ENCODE measurements at places on chromosomes 12 and 14.

DNA sequence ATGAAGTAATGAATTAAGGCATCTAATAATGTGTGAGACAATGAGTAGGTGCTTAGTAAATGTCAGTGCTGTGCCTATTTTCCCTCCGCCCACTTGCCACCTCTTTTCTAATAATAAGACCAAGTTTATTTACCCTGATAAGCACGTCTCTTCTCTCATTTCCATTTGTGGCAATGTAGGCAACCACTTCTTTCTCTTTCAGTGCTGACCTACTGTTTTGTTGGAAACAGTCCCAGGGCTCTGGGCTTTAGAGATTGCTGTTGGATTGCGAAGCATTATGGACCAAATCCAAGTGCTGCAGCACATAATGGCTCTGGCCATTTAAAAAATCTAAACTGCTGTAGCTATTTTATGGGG, 141.3 kb upstream of the PLEKHG7 start:
- peak; percentile 59 for DNase-seq

DNA sequence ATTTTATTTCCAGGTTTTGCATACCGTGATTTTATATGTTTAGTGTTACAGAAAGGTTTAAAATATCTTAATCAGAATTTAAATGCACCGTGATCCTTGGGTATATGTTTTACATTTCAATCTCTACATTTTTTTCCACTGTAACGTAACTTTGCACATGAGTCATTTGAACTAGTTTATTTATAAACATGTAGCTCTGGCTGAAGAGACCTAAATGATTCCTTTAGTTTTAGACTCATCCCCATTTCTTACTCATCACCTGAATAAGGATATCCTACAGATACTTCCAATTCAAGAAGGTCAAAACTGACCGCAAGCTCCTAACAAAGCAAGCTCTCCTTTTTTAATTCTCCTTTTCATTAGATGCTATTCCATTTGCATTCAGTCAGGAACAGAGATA, 42.7 kb upstream of the SLC6A15 start:
- no peak for DNase-seq

DNA sequence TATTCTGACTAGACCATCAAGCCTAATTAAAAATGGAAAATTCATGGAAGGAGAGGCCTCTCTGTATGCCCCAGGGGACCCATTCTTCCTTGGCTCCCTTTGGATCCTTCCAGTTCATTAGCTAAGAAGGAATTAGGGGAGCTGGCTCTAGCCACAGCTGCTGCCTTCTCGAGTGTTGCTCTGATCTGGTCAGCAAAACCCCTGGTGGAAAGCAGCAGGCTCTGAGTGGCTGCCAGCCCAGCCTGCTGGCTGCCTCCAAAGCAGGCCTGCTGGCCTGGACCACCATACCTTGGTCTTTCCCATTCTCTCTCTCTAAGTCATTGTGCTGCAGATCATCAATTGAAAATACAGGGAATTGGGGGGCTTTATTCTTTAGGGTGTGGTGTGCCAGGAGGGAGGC, 29.0 kb upstream of the AKAP6 start:
- no peak for DNase-seq

DNA sequence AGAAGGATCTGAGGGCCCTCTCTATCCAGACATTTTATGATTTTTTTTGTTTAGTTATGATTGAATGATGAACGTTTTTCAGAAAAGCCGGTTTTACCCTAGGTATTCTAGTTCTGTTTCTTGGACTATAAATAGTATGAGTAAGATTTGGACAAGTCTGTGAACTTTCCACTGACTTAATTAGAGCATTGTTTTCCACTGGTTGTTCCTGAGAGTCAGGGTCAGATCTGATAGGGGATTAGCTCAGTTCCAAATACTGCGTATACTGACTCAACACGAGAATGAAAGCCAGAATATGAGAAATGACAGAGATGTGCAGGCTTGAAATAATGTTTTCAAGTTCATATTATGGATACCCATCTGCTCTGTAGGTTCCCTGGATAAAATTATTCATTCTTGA, 361.6 kb downstream of the AEBP2 start:
- no peak for DNase-seq

- no peak for DNase-seq
Observed at GRCh38 chr12:52658196-52658595, 6.2 kb upstream of the KRT2 start.

- no peak for DNase-seq
Observed at GRCh38 chr12:2335916-2336315, 283.1 kb downstream of the CACNA1C start.

GRCh38 chr12:39990122-39991101, 115.5 kb downstream of the SLC2A13 start:
- peak; percentile 30 for DNase-seq

- DNase-seq: no peak
Observed at GRCh38 chr12:65199604-65200003, 30.2 kb downstream of the LEMD3 start.

DNA sequence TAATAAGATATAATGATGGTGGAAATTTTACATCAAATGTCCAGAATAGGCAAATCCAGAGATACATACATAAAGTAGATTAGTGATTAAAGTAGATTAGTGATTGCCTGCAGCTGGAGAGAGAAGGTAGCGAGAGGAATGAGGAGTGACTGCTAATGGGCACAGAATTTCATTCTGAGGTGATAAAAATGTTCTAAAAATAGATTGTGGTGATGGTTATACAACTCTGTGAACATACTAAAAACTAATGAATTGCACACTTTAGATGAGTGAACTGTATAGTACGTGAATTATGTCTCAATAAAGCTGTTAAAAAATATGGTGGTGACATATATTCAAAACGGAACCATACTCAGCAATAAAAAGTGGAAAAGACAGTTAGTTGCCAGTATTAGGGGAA, 41.7 kb downstream of the PPP2R5E start:
- DNase-seq: no peak

GRCh38 chr14:32656601-32657000, 282.1 kb upstream of the NPAS3 start:
- no peak for DNase-seq

- no peak for DNase-seq
Observed at GRCh38 chr12:109201496-109201885, 85.1 kb downstream of the ACACB start.

- DNase-seq: peak; percentile 44
Observed at GRCh38 chr14:99574099-99574880, 29.7 kb downstream of the CCDC85C start.

GRCh38 chr14:89121968-89122620, 294.9 kb downstream of the FOXN3 start:
- DNase-seq: no peak

DNA sequence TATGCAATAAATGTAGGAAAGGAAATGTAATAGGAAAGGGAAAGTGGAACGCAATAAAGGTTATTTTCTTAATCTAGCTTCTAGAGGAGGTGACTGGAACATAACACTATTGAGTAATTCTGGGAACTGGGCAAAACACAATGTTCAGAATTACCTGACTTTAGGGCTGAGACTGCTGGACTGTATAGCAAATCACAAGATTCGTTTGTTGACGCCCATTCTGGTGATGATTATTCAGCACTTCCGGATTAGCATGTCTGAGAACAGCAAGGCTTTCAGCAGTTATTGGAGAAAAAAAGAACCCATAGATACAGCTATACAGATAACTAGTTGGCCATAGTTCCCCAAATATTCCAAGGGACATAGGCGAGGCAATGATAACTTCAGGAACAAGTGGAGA, 2.3 kb upstream of the KLRD1 start:
- DNase-seq: no peak

GRCh38 chr12:608921-609320, 54.3 kb downstream of the NINJ2 start:
- DNase-seq: no peak

GRCh38 chr14:101511620-101512375, 49.5 kb upstream of the DIO3 start:
- no peak for DNase-seq

- DNase-seq: no peak
Observed at GRCh38 chr12:53173085-53173715, 7.3 kb upstream of the ZNF740 start.

GRCh38 chr12:116434155-116435011, 124.8 kb upstream of the MAP1LC3B2 start:
- no peak for DNase-seq

DNA sequence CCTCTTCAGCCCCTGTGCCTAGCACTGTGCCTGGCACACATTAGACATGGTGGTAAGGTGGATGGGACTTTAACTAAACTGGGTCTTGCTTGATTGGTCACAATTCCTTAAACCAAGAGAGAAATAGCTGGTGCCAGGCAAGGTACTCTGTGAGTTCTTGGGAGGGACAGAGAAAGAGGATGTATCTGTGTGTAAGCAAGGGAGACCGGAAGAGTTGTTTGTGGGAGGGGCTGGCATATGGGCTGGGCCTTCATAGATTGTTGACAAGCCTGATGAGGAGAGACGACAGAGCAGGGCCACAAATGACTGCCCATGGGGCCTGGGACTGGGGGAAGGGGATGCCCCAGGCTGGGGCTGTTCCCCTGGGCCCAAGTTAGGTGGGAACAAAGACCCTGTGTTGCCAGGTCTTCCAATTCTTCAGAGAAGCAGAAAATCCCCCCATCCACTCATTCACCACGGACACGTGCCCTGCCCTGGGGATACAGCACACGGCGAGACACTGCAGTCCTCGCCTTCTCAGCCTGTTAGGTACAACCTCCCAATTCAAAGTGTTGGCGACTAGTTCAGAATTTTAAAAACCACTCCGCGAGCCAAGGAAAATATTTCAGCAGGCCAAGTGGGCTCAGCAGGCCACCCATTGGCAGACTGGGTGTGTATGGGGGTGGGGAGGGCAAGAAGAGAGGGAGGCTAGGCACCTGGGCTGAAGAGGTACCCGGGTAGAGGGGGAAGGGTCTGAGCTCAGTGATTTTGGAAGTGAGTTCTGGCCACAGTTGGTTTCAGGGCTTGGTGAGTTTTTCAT, 11.4 kb upstream of the CYP46A1 start:
- DNase-seq: no peak

DNA sequence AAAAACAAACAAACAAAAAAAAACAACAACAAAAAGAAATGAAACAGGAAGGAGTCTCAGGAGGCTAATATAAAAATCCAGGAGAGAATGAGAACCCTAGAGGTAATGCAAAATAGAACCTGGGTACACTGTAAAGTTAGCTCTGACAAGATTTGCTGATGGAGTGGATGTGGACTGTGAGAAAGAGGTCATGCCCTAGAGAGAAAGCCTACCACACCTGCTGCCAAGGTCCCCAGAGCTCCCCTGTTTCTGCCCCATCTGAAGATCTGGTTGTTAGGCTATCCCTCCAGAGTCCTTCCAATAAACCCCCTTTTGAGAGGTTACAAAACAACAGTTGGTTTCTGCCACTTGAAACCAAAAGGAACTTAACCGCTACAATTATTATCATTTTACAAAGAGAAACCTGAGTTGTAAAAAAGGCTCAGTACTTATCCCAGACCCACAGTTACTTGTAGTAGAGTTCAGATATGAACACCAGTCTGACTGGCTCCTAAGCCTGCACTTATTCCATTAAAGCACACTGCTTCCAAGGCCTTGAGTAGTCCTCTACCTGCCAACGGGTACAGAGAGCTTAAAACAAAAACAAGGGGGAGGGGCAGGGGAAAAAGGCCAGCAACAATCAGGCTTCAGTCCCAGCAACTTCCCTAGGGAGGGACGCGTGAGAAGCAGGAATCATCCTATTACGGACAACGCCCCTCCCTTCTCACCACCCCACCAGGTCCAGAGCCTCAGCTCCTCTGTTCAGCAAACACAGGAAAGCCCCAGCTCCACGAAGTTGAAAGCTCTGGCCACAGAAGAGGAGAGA, 27.7 kb downstream of the PPP1R13B start:
- DNase-seq: no peak

DNA sequence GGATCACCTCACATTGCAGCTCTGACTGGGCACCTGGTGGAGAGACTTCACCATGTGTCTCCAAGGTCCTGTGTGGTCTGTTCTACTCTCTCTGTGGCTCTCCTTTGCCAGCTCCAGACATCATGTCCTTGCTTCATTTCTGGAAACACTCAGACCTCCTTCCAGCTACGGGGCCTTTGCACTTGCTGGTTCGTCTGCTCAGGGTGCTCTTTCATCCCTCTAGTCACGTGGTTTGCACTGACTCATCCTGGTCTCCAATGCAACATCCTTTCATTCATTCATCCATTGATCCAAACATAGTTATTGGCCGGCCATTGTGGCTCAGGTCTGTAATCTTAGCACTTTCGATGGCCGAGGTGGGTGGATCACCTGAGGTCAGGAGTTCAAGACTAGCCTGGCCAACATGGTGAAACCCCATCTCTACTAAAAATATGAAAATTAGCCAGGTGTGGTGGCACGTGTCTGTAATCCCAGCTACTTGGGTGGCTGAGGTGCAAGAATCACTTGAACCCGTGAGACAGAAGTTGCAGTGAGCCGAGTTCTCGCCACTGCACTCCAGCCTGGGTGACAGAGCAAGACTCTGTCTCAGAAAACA, 23.9 kb upstream of the CCDC63 start:
- DNase-seq: no peak

DNA sequence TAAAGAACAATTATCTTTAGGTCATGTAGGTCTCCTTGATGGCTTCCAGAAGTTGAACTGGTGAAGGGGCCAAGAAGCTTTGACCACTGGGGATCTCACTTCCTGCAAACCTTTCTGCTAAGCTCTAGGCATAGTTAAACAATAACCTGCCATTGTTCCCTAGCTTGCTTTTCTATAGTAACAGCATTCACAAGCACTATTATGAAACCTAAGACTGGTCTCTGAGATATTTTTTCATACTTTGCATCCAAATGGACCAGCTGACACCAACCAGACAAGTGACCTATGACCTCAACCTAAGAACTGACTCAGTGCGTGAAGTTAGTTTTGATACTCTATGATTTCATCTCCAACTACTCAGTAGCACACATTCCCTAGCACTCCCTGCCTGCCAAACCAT, 129.1 kb downstream of the PTPRB start:
- no peak for DNase-seq

DNA sequence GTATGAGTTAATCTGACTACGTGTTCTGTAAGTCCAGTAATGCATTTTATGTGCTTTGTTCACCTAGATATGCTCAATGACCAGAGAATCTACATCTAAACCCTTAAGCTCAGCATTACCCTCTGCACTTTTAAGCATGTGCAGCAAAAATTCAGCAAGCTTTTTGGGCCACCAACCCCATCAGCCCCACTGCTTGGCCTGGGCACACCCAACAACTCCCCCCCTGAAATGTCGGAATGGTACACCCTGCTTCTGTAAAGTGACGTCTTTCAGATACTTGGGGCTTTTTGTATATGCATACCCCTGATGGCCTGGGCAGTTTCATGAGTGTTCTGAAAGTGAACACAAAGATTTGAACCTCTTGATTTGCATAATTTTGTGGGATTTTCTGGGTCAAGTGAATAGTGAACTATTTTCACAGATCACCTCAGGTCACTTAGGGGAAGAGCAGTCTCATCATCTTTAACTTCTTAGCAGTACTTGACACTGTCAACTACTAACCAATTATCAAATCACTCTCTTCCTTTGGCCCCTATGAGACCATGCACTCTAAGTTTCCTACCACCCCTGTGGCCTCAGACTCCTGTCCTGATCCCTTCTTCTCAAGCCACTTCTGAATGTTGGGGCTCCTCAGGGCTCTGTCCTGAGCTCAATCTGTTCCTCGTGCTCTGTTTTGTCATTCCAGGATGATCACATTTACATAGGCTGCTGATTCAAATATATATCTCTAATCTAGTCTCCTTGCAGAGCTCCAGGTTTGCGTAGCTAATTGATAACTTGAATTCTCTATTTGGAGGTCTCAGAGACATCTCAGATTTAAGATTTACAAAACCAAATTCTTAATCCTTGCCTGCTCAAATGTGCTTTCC, 36.3 kb upstream of the PPM1A start:
- no peak for DNase-seq
